Urinary bladder (tissue), 4 donors: ENCODE measurements at places on chromosomes 3 and 15. TPM values are rescaled to one million over a fixed set of nuclear protein-coding genes. Genes with fewer than 3 reads are reported as not detected.

The POU1F1 gene
- not detected for total RNA-seq

The FOXL2 gene
- total RNA-seq: not detected

The LHFPL4 gene
- 0.58 TPM for total RNA-seq

The MCTP2 gene
- total RNA-seq: 37.3 TPM

The SGO1 gene
- total RNA-seq: 6.9 TPM

The DISP2 gene
- total RNA-seq: 0.63 TPM

The ECE2 gene
- total RNA-seq: not detected

The GPR15 gene
- total RNA-seq: not detected

The FSTL1 gene
- 1,313 TPM for total RNA-seq

The MFSD1 gene
- 110 TPM for total RNA-seq

The CNTN3 gene
- 27.1 TPM for total RNA-seq

The TRPM1 gene
- not detected for total RNA-seq

The KLHL40 gene
- total RNA-seq: 3.5 TPM

The DUOX1 gene
- 10.3 TPM for total RNA-seq

The LACTB gene
- 14.4 TPM for total RNA-seq

- DNase-seq: no peak
Observed at GRCh38 chr3:138781012-138781470, 53.7 kb downstream of the PIK3CB start.

GRCh38 chr3:139715166-139715565 lies 37.4 kb upstream of the NMNAT3 start:
- no peak for DNase-seq

DNA sequence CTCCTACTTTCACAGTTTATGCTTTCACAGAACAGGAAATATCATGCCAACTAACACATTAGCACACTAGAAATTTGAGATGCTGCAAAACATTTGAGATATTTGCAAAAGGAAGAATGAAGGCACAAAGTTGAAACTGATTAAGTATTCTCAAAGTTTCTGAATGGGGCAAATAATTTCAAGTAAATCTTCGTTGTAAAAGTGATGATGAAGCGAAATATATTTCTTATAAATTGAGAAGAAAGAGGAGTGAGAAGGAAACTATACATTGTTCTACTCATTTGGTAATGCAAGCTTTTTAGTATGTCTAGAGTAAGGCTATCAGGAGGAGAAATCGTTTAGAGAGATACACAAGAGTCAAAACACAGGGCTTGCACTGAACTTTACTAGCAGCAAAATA lies 24.3 kb upstream of the LSAMP start:
- no peak for DNase-seq

GRCh38 chr3:153621953-153622352 lies 459.9 kb downstream of the RAP2B start:
- DNase-seq: no peak

DNA sequence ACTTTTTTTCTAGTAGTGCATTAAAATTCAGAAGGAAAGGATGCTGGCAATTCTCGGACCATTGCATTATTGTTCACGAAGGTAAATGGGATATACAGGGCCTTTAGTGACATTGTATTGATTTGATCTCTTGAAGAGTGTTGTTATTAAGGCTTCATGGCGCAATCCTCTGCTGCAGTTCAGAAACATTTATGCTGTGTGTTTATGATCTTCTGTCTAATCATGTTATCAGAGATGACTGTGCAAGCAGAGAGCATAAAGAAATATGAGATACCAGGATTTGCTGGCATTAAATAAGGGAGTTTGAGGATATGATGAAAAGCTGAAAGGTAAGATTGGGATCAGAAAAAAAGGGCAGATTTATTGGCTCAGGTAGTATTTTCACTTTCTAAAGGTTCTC lies 180.6 kb downstream of the EPHA6 start:
- no peak for DNase-seq

- no peak for DNase-seq
Observed at GRCh38 chr3:49470714-49471420, 800 bp downstream of the DAG1 start.

GRCh38 chr15:69469467-69470201 lies 17.0 kb downstream of the RPLP1 start:
- no peak for DNase-seq

DNA sequence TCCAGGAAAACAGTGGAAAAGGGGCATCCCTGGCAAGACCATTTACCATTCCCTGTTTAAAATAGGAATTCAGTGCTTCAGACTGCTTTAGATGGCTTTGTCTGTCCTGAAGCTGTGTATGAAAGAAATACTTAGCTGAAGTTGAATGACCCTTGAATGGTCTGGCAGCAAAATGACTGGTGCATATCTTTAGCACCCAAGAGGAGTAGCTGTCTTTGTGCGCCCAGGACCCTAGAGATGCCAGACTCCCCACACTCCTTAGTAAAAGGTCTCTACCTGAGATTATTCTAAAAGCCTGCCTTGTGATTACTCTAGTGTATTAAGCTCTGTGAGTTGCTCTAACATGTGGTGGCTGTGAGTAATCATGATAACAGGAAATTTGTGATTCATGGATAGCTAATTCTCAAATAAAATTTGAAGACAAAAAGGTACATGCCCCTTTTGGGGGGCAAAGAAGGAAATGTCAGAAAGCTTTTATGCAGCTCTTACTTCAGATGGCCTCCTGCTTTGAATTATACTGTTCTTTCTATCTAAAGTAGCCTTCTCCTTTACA lies 3.2 kb downstream of the MAPKBP1 start:
- DNase-seq: no peak

- DNase-seq: no peak
Observed at GRCh38 chr3:65251375-65251774, 563.6 kb upstream of the ADAMTS9 start.

DNA sequence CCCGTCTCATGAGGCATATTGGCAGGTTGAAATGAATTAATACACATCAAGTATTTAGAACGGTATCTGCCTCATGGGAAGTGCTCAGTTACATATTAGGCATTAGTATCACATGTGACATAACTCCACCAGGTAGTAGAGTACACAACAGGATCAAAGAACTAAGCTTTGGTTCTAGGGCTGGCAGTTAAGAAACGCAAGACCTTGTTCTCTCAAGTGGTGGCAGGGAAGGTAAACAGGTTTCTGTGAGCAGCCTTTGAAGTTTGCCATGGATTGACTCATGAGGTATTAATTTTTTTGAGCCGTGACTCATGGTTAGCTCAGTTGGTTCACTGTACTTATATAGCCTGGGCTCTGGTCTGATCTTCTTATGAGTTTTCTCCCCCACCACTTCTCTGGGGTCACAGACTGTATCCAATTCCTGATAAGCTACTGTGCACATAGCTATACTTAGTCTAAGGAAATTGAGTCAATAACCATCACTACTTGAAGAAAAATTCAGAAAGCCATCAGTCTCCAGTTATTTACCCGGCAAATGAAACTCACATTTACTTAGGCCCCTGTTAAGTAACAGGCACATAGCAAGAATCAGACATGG lies 155.6 kb upstream of the STT3B start:
- peak; percentile 17 for DNase-seq

DNA sequence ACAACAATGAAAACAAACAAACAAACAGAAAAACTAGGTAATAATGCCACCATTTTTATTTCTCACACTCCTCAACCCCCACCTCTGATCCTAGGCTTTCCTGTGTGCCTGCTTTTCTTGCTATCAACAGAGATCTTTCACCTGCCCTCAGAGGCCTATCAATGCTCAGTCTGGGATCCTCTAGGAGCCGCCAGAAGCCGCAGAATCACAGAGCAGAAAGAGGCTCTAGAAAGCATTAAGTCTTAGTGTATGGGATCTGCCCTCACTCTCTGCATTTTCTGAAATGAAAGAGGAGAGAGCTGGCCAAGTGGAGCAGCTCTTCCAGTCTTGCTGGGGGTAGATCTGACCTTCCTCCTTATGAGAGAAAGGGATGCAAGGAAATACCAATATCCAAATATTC lies 306.8 kb downstream of the TUSC7 start:
- no peak for DNase-seq

DNA sequence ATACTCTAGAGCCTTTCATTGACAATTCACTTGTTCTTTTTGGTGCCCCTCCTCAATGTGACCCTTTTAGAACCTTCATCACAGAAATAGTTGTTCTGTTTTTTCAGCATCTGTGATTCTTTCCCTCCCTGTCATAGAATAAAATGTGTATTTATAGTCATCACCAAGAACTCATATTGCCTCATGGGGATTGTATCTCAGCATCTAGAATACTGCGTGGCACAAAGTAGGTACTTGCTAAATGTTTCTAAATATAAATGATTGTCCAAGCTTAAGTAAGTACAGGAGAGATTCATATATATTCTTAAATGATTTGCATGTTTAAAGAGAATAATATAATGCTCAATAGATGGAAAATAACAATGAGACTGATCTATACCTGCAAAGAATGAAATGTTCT lies 190.1 kb downstream of the FNDC3B start:
- no peak for DNase-seq

DNA sequence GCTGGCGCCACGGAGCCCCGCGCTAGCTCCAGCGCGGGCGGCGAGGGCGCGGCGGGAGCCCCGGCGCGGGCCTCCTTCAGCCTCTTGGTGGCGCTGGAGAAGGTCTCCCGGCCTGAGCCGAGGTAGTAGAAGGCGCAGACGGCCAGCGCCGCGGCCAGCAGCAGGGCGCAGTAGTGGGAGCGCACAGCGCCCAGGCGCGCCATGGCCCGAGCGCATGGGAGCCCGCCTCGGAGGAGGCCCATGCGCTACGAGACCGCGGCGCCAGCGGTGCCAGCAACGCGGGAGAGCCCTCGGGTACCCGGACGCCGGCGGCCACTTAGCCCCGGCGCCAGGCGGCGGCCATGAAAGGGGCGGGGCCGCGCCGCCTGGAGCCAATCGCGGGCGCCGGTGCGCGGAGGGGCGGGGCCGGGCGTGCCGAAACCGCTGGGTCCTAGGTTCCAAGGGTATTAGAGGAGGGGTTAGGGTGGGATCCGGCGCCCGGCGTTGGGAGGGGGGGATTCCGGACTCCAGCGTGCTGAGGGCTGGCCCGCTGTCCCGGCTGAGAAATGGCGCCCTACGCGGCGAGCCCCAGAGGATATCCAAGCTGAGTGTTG lies at the start of gene XXYLT1:
TSS of gene XXYLT1 (minus strand) at position 343 of the 593 bp plus-strand sequence. CDS start at position 242, 101 bp downstream.
- DNase-seq: no peak

DNA sequence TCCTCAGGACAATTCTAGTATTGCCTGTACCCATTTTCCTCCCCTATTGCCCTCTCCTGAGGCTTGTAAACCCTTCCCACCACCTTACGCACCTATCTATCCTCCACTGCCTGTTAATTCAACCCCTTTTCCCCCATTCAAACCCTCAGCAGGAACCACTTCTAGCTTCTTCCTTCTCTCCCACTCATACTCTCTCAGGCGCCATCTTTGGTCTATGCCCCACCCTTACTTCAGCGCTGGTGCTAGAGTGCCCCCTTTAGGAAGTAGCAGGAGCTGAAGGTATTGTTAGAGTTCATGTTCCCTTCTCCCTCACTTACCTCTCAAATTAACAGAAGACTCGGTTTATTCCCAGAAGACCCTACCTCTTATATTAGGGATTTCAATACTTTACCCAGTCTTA lies 121.8 kb upstream of the NLGN1 start:
- no peak for DNase-seq

GRCh38 chr3:83122774-83123350 lies 1361.4 kb upstream of the GBE1 start:
- no peak for DNase-seq

DNA sequence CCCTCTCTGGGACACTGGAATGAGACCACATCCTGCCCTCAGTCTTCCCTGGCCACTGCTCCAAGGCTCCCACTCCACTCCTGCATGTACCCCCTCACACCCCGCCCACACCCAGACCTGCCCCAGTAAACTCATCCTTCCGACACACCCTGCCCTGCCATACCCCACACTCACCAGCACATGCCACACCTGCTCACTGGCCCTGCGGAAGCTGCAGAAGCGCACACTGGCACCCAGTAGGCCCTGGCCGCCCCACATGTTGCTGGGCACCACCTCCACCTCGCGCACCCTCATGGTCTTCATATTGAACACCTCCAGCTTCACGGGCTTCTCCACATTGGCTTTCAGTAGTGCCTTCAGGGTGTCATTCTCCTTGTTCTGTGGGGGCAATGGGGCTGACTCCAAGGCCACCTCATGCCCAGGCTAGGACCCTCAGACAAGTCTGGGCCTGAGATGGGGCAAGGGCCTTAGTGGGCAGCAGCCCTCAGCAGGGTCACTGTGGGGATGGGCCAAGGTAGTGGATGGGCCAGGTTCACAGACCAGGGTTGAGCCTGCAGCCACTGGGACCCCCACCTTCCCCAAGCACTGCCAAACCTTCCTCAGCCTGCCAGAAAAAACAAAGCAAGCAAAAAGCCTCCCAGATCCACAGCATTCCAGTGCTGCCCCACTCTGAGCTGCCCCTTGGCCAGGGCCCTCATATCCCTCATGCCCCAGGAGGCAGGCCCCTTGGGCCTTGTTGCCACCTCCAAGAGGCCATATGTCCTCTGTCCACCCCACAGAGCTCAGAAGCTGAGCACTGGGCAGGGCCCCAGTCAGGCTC lies 4.7 kb downstream of the GORASP1 start:
- no peak for DNase-seq

DNA sequence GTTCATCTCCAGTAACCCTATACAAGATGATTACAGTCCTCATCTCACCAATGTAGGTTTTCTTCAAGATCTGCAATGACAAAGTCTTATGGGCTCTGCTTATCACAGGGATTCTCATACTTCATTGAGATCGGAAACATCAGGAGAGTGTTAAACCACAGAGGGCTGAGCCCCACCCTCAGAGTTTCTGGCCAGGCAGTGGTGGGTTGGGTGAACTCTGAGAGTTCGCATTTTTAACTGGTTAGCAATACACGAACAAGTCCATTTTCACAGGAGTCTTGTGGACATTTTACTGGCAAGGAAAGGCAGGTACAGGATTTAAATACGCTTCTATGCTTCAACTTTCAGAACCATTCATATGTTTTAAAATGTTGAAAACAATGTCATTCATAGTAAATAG lies 366.7 kb upstream of the ROBO2 start:
- DNase-seq: no peak

GRCh38 chr15:100973351-100974111 lies 54.4 kb downstream of the LRRK1 start:
- DNase-seq: no peak

GRCh38 chr3:114698146-114699105 lies 404.6 kb downstream of the TIGIT start:
- no peak for DNase-seq

DNA sequence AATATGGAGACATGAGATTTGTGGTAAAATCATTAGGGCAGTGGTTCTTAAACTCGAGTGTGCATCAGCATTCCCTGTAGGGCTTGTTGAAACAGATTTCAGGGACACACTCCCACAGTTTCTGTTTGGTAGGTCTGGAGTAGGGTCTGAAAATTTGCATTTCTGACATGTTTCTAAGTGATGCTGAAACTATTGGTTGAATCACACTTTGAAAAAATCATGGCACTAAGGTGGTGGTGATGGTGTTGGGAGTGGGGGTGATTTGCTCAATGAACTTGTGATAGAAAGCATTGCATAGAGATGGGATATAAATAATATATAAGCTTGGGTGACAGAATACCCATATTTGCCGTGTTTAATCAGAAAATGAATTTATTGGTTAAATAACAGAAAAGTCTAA lies 11.3 kb downstream of the MITF start:
- no peak for DNase-seq

DNA sequence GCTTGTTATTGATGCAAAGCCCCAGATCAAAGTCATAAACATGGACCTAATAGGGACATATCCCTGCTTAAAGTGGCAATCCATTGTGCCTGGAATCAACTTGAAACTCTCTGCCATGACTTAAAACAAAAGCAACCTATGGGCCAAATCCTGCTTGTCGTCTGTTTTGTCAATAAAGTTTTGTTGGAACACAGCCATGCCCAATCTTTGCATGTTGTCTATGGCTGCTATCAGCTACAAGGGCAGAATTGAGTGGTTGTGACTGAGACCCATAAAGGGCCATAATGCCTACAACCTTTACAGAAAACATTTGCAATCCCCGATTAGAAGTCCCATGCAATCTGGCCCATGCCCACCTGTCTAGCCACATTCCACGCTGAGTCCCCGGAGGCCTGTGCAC lies 235.4 kb downstream of the PLCL2 start:
- DNase-seq: no peak
